NCI-H2107 (cell line): ENCODE measurements at places on chromosomes 5 and 9.

- no peak for DNase-seq
Measured at GRCh38 chr9:567128-567746, 274.3 kb upstream of the DMRT1 start.

- DNase-seq, result no peak
Measured at GRCh38 chr5:130616161-130616560, 548.9 kb downstream of the HINT1 start.

DNA sequence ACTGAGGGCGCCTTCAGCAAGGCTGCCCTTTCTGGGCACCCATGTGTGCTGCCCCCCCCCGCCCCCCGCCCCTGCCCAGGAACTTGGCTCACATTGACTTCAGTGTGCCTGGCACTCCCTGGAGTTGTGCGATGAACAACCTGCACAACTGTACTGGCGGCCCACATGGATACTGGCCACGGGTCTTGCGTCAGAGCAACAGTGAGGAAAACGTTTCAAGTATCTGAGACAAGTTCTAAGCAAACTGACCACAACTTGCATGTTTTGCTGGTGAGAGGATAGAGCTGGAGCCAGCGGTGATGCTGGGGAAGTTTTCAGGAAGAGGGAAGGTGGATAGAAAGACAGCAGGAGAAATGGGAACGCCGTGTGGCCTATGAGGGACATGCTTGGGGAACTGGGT lies 45.4 kb downstream of the HABP4 start:
- no peak for DNase-seq

- no peak for DNase-seq
Measured at GRCh38 chr5:147408980-147409379, 100.9 kb downstream of the DPYSL3 start.

GRCh38 chr5:38666668-38667498 lies 110.4 kb upstream of the LIFR start:
- no peak for DNase-seq

GRCh38 chr5:123455095-123455494 lies 31.9 kb upstream of the CEP120 start:
- DNase-seq, result no peak

DNA sequence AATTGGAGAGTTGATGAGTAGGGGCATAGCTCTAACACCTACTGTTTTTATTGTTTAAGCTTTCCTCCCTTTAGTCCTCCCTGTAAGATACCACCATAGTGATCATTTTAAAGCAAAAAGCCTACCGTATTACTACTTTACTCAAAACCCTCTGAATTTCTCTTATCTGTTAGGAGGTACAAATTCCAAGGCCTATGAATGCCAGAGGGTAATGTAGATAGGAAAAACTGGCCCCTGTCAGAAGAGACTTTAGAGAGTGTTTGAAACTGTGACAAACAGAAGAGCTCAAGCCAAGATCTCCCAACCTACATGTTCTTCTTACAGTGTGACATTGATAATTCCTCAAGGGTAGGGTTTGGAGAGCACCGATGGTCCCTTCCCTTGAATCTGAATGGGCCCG lies 7.2 kb upstream of the SLC44A1 start:
- DNase-seq, result no peak

- no peak for DNase-seq
Measured at GRCh38 chr9:127216888-127217217, 47.7 kb upstream of the GARNL3 start.

DNA sequence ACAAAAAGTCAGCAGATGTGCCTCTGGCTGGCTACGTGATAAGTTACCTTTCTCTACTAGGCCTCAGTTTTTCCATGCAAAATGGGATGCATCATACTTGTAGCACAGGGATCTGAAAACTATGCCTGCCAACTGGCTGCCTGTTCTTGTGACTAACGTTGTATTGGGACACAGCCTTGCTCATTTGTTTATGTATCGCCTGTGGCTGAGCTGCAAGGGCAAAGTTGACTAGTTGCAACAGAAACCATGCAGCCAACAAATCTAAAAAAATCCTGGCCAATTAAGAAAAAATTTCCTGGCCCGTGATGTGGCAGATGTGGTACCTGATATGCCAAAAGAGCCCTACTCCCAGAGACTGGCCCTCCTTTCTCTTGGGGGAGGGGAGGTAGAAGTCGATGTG lies 131.3 kb downstream of the SEC61B start:
- no peak for DNase-seq

DNA sequence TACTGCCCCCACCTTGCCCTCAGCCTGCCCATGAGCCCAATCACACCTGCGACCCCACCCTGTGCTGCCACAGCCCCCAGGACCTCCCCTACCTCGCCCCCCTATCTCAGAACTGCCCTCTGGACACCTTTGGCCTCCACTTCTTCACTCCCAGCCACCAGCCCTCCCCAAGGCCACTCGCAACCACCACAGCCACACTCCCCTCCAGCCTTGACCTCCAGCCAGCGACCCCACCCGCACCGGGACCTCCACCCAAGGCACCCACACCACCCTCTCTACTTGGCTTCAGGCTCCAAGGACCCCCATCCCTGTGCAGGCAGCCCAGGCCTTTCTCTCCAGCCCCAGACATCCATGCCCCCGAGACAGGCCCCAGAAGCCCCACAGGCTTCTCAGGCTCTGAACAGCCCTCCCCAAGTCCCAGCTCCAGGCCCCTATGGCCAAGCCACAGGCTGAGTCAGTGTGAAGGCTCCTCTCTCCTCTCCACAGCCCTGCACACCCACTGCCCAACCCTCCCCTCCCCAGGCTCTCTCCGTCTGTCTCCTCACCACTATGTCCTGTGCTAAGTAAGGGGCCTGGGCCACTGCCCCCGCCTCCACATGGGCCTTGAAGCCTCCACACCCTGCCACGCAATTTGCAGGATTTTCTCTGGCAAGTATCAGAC lies 2.0 kb downstream of the AK1 start:
- no peak for DNase-seq

- peak; percentile 50 for DNase-seq
Measured at GRCh38 chr9:95494022-95494415, 22.8 kb downstream of the PTCH1 start.

GRCh38 chr5:61279725-61280124 lies 52.3 kb upstream of the ZSWIM6 start:
- no peak for DNase-seq

DNA sequence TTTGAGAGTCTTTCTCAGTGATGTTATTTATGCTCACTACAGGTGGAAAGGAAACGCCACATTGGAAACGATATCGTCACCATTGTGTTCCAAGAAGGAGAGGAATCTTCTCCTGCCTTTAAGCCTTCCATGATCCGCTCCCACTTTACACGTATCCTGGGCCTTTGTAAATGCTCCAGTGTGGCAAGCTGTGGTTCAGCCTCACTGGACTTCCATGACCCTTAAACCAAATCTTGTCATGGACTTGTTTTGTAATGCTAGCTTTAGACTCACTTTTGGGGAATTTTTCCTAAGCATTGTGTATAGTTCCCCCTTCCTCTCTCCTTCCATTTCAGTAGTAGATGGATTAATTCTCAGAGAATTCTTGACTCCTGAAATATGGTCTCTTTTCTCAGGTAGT lies 60.9 kb upstream of the SLC2A8 start:
- no peak for DNase-seq

- DNase-seq, result peak; percentile 54
Measured at GRCh38 chr5:137374110-137374714, 124.9 kb downstream of the SPOCK1 start.

- DNase-seq, result no peak
Measured at GRCh38 chr9:71357346-71357745, 235.9 kb upstream of the TRPM3 start.

GRCh38 chr5:180235077-180235476 lies 26.1 kb upstream of the RASGEF1C start:
- no peak for DNase-seq

GRCh38 chr5:141951332-141951781 lies 6.6 kb downstream of the PCDH12 start:
- DNase-seq, result no peak

DNA sequence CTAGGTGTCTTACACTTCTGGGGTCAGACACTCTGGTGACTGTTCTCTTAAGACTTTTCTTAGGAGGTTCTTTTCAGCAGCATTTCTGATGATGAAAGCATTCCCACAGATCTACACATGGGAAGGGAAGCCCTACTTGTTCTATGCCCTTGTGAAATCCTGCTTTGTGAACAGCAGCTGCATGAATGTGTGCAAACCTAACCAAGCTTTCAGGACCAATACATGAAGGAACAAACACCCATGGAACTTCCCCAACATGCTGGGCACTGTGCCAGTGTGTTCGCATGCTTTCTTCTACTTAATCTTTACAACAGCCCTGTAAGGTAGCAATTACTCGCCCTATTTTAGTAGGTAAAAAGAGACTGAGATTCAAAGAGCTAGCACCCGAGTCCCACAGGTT lies 439.9 kb upstream of the KLF4 start:
- no peak for DNase-seq

DNA sequence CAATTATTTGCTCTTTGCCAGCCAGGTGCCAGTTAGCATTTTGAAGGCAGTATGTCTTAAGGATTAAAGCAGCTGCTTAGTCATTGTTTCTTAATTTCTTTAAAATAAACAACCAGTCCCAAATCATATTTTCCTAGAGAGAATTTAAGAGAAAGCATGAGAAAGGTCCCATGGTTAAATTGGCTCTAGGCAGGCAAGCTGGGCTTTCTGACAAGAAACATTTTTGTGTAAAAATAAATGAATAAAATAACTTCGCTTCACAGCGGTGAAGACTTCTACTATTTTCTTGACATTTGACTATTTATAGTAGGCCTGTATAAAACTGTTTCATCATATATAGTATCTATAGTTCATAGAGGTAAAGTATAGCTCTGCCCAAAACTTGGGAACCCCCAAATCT lies 617.7 kb upstream of the C9orf72 start:
- no peak for DNase-seq

GRCh38 chr9:92534674-92535073 lies 1.1 kb downstream of the ECM2 start:
- no peak for DNase-seq

- no peak for DNase-seq
Measured at GRCh38 chr5:128905568-128906110, 59.6 kb upstream of the SLC27A6 start.

- no peak for DNase-seq
Measured at GRCh38 chr5:150632305-150633160, 7.9 kb upstream of the SYNPO start.

- no peak for DNase-seq
Measured at GRCh38 chr9:127058011-127058644, 64.3 kb downstream of the ANGPTL2 start.

GRCh38 chr5:54113060-54113459 lies 197.3 kb downstream of the ARL15 start:
- no peak for DNase-seq

GRCh38 chr9:127485995-127486394 lies 34.7 kb downstream of the LRSAM1 start:
- no peak for DNase-seq

- no peak for DNase-seq
Measured at GRCh38 chr9:127334725-127335124, 62.2 kb upstream of the SLC2A8 start.

GRCh38 chr5:154737667-154738320 lies 17.4 kb upstream of the LARP1 start:
- DNase-seq, result no peak

DNA sequence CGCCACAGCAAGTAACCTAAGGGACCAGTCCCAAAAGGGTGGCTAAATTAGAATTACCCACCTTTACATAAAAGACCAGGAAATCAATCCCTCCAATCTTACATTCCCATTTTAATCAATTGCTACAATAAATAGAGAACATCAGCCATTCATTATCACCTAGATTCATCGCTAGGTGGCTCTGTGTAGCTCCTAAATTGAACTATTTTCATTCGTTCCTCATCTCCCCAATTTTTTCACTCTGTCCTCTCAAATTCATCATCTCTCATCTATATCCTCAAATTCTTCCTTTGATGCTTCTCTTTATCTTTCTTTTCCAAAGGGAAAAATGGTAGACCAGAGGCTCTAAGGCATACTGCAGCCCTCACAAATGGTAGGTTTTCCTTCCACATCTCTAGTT lies 108.2 kb upstream of the TNC start:
- DNase-seq, result no peak

- DNase-seq, result peak; percentile 19
Measured at GRCh38 chr5:90590-91547, 1.1 kb upstream of the PLEKHG4B start.

- DNase-seq, result no peak
Measured at GRCh38 chr9:121852651-121853616, 201.5 kb downstream of the DAB2IP start.

GRCh38 chr9:92669527-92669889 lies 423 bp downstream of the IPPK start:
- DNase-seq, result no peak

DNA sequence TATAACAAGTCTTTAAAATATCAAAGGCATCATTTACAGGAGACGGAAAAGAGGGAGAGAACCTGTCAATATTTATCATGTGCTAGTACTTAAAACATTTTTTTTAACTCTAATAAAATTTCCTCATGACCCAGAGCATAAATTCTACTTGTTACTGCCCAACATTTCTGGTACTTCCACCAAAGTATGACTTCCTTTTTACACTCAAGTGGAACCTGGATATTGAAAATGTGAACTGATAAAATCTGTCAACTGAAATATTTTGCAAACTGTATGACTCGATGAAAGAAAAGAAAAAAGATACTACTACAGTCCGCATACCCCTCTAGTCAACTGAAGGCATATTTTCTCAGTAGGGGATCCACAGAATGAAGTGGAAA lies 37.1 kb downstream of the FAM13B start:
- DNase-seq, result no peak

- no peak for DNase-seq
Measured at GRCh38 chr9:125043631-125044030, 99.7 kb downstream of the SCAI start.

GRCh38 chr5:93381057-93381456 lies 200.0 kb downstream of the NR2F1-AS1 start:
- no peak for DNase-seq

- no peak for DNase-seq
Measured at GRCh38 chr9:114467226-114467750, 38.0 kb downstream of the WHRN start.

- DNase-seq, result no peak
Measured at GRCh38 chr5:73151766-73152410, 21.1 kb upstream of the TMEM174 start.

DNA sequence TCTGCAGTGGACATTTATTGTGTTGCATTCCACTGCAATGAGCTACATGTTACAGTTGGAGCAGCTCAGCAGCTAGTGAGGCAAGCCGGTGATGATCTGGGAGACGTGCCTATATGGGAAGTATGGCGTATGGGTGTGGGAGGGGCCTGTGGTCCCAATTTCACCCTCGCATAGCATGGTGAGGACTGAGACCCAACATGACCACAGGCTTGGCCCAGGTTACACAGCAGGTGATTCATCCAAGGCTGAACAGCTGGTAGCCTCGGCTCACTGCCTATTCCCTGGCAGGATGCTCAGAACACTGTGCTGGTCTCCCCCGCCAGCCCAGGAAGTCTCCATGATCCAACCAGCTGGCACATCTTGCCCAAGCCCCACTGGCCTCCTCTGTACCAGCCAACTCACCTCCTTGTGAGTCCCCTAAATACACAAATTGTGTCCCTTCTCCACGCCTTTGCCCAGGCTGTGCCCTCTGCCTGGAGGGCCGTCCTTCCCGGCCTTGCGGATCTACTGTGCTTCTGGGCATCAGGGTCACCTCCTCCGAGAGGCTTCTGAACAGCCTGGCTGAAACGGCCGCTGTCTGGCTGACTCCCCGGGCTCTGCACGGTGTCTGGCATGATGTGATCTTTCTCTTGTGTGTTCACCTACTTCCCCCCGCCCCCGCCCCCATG lies 81.4 kb downstream of the NSUN2 start:
- DNase-seq, result no peak

- no peak for DNase-seq
Measured at GRCh38 chr5:146993876-146994530, 115.4 kb upstream of the PPP2R2B start.

- DNase-seq, result no peak
Measured at GRCh38 chr9:79667120-79667519, 95.4 kb downstream of the TLE4 start.

GRCh38 chr5:124962735-124963134 lies 216.3 kb upstream of the ZNF608 start:
- no peak for DNase-seq
